CD4-positive, alpha-beta memory T cell (primary cell): ENCODE measurements at places on chromosomes 16 and 17. TPM values are rescaled to one million over a fixed set of nuclear protein-coding genes. Genes with fewer than 3 reads are reported as not detected.

DNA sequence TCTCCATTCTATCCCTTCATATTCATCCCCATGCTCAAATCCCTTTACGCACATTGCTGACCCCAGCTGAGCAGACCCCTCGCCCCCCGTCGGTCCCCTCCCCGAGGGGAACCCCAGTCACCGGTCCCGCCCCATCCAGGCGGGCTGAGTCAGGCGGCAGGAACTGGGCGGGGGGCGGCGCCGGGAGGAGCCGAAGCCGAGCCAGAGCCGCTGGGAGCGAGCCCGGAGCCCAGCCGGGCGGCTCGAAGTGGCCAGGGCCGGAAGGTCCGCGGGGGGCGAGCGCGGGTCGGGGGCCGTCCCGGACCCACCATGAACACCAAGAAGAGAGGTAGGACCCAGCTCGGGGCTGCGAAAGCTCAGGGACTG lies 8.6 kb downstream of the RIPOR1 start:
- no peaks in the 10 kb centered on the region for H3K36me3 ChIP-seq
- DNase-seq: peak; percentile 66
- no peaks in the 10 kb centered on the region for H3K27me3 ChIP-seq
- peak overlapping the region; percentile 84 for H3K27ac ChIP-seq
- H3K4me3 ChIP-seq: peak overlapping the region; percentile 42

GRCh38 chr17:4150096-4150495 lies 7.1 kb downstream of the CYB5D2 start:
- H3K27me3 ChIP-seq: no peaks in the 10 kb centered on the region
- H3K4me3 ChIP-seq: no peak overlapping the region
- peaks cover 2% of the 10 kb centered on the region for H3K4me1 ChIP-seq
- H3K36me3 ChIP-seq: no peaks in the 10 kb centered on the region

DNA sequence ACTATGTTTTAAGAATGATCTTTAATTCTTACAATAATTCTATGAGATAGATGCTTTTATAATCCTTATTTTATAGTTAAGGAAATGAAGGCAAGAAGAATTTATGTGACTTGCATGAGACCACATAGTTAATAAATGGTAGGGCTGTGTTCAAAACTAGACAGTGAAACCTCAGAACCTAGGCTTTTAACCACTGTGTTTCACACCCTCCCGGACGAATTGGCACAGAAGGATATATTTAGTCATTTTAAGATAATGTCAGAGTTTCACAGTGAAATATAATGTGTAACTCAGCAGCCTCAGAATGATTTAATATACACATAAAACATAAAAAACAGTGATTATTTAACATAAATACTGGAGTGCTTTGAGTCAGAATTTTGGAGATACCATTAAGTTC lies 57.0 kb downstream of the NSRP1 start:
- H3K4me1 ChIP-seq: no peaks in the 10 kb centered on the region
- no peak overlapping the region for H3K4me3 ChIP-seq
- H3K27ac ChIP-seq: no peak overlapping the region
- no peak for DNase-seq
- H3K36me3 ChIP-seq: peaks cover 3% of the 10 kb centered on the region
- H3K27me3 ChIP-seq: no peaks in the 10 kb centered on the region

- H3K4me1 ChIP-seq: no peaks in the 10 kb centered on the region
- no peak overlapping the region for H3K27ac ChIP-seq
- no peaks in the 10 kb centered on the region for H3K36me3 ChIP-seq
- no peaks in the 10 kb centered on the region for H3K27me3 ChIP-seq
These were observed 212.6 kb downstream of the GRIN2A start for GRCh38 chr16:9969580-9969979.

DNA sequence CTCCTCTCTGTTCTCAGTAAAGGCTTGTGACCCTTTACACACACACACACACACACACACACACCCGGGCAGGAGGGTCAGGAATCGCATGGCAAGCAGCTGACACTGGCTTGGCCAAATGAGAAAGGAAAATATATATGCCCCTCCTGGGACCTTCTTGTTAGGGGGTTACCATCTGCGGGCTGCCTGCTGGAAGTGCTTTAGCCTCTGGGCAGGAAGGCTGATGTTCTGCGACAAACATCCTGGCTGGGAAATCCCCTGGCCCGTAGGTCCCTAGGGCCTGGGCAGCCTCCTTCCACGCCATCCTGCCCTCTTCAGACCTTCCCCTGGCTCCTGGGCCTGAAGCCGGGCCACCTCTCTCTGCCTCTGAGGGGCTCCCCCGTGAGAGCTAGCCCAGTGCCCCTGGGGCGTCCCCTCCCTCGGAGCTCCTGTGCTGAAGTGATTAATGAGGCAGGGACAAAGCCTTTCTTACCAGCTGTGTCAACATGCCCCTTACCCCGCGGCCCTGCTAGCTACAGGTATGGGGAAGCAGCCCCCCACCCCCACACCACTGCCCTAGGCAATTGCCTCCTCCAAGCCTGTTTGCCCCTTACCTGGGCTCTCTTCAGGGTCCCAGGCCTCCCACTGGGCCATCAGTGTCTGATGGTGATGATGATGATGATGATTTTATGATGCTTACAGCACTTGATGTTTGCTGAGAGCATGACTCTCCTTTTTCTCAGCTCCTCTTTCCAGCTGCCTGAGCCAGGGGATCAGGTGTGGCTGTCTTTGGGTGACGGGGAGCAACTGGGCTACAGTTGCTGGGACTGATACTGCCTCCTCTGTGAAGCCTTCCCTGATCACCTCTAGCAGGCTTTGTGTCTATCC lies 32.8 kb upstream of the ETV4 start:
- no peak overlapping the region for H3K27ac ChIP-seq
- H3K4me1 ChIP-seq: peaks cover 17% of the 10 kb centered on the region
- H3K27me3 ChIP-seq: no peaks in the 10 kb centered on the region
- no peaks in the 10 kb centered on the region for H3K36me3 ChIP-seq
- DNase-seq: peak; percentile 44
- H3K4me3 ChIP-seq: no peak overlapping the region

- no peaks in the 10 kb centered on the region for H3K4me1 ChIP-seq
- H3K27ac ChIP-seq: no peak overlapping the region
- H3K27me3 ChIP-seq: no peaks in the 10 kb centered on the region
These were observed 98.6 kb downstream of the BANP start for GRCh38 chr16:88049561-88050545.

- no peaks in the 10 kb centered on the region for H3K4me1 ChIP-seq
- no peak for DNase-seq
- no peaks in the 10 kb centered on the region for H3K27me3 ChIP-seq
- no peaks in the 10 kb centered on the region for H3K36me3 ChIP-seq
- no peak overlapping the region for H3K4me3 ChIP-seq
These were observed 496.9 kb upstream of the C16orf82 start for GRCh38 chr16:26569793-26570192.

- no peak overlapping the region for H3K4me3 ChIP-seq
- peak; percentile 1 for DNase-seq
- H3K36me3 ChIP-seq: no peaks in the 10 kb centered on the region
- peak overlapping the region; percentile 8 for H3K27ac ChIP-seq
- H3K4me1 ChIP-seq: peaks cover 60% of the 10 kb centered on the region
- H3K27me3 ChIP-seq: no peaks in the 10 kb centered on the region
These were observed 104.3 kb downstream of the PHKB start for GRCh38 chr16:47565454-47565853.

DNA sequence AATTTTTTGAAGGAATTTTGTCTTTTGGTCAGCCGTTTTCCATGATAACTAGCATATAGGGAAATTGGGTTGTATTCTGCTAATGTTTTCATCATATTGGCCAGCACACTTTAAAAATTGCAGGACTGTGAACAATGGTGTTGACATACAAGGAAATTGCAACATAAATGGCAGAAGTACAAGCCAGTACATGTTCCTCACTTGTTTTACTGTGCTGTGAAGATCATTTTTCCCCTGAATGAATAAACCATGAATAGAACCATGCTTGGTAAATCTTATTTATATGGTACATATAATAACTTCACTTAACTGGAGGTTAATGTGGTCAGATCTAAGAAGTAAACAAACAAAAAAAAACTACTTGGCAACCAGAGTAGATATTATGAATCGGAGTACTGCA lies 22.8 kb downstream of the OMG start:
- H3K4me1 ChIP-seq: no peaks in the 10 kb centered on the region
- DNase-seq: no peak
- H3K27me3 ChIP-seq: no peaks in the 10 kb centered on the region
- H3K36me3 ChIP-seq: no peaks in the 10 kb centered on the region
- H3K27ac ChIP-seq: no peak overlapping the region

GRCh38 chr17:75020331-75021110 lies 8.1 kb downstream of the MRPL58 start:
- peaks cover 10% of the 10 kb centered on the region for H3K4me1 ChIP-seq
- no peaks in the 10 kb centered on the region for H3K27me3 ChIP-seq
- H3K4me3 ChIP-seq: no peak overlapping the region
- DNase-seq: no peak
- peaks cover 45% of the 10 kb centered on the region for H3K36me3 ChIP-seq
- no peak overlapping the region for H3K27ac ChIP-seq

The SPATA33 gene
- 5.7 TPM for polyA plus RNA-seq

The ZFHX3 gene
- polyA plus RNA-seq: 0.03 TPM

The EMP2 gene
- not detected for polyA plus RNA-seq
